ENCODE measurements at places on chromosomes 1 and 21.

DNA sequence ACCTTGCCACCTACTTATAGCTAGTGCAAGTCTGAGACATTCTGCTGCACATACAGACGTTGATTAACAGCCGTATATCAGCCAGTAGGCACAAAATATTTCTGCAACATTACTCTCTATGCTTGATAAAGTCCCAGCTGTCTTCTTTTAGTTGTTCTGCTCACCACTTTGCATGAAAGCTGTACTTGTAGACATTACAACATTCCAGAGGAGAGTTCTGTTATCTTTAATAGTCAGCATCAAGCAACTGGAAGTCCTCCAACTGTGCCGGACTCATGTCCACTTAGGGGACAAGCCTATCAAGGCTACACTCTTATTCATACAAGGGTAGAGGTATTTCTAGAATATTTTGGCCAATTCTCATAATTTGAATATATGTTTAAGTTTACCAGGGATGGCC, 50.0 kb downstream of the CACHD1 start:
- DNase-seq = no peak

DNA sequence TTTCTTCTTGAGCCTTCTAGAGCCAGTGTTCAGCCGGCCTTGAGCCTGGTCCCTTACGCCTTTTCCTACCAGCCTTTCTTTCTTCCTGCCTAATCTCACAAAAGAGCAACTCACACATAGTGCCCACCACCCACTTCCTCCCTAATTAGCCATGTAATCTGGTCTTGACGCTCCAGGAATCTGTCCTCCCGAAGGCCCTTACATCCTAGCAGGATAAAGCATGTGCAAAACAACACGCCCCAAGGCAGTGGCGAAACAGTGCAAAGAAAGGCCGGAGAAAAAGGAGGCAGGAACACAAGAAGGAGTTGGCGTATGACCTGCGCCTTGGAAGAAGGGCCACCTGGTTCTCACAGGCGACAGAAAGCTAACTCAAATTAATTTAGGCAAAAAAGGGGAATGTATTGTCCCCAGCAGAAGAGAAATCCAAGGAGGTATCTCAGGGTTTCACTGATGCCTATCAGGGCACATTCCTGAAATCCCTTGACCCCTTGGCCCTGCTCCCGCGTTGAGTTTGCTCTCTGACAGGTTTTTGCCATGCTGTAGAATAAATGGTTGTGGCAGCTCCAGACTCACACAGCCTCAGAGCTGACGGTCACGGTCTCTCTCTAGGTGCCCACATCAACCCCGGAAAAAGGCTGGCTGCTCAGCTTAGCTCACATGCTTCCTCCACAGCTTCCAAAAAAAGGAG, 79.0 kb downstream of the ZNF281 start:
- DNase-seq = no peak

- DNase-seq = no peak
Measured at GRCh38 chr1:59291561-59291960, 5.3 kb upstream of the FGGY start.

- no peak for DNase-seq
Measured at GRCh38 chr21:39196310-39196709, 13.1 kb upstream of the PSMG1 start.

DNA sequence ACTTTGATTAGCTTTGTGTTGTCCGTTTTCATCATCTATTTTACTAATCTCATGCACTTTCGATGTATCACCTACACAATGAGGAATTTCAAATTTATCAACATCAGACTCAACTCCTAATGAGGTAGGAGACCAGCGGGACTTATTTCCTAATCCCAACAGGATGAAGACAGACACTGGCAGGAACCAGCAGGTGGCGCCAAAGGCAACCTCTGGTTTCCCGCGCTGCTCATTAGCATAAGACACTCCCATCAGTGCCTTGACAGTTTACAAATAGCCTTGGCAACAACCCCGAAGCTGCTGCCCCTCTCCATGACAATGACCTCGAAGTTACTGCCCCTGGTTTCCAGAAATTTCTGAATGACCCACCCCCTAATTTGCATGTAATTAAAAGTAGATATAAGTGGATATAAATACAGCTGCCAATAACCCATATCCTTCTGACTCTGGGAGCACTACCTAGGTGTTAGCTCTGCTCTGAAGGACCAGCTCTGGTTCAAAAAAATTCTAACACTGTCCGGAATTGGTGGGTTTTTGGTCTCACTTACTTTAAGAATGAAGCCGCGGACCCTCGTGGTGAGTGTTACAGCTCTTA, 974.8 kb downstream of the ADGRL2 start:
- no peak for DNase-seq

GRCh38 chr1:60273185-60273584, 199.6 kb upstream of the C1orf87 start:
- DNase-seq = no peak

Measured in T-cell (primary cell).